ENCODE measurements at places on chromosomes 6 and 20. TPM values are rescaled to one million over a fixed set of nuclear protein-coding genes. Genes with fewer than 3 reads are reported as not detected.

The POU3F2 gene
- not detected for total RNA-seq

The SYNJ2 gene
- total RNA-seq, result 25.8 TPM

The MAN1A1 gene
- 37.3 TPM for total RNA-seq

The STX11 gene
- 23.1 TPM for total RNA-seq

The PPP1R16B gene
- 156 TPM for total RNA-seq

The ACTL10 gene
- 4.2 TPM for total RNA-seq

The CRISP2 gene
- total RNA-seq, result not detected

The C6orf132 gene
- 0.21 TPM for total RNA-seq

The GRM1 gene
- total RNA-seq, result not detected

The COL20A1 gene
- total RNA-seq, result not detected

The C6orf118 gene
- not detected for total RNA-seq

The FOXA2 gene
- total RNA-seq, result not detected

The KCNQ2 gene
- not detected for total RNA-seq

The TXNDC5 gene
- total RNA-seq, result 89.4 TPM

The HTR1B gene
- not detected for total RNA-seq

The IMPG1 gene
- total RNA-seq, result not detected

The CFAP61 gene
- total RNA-seq, result not detected
